ENCODE measurements at places on chromosomes 3 and 15.

- no peak for DNase-seq
Observed at GRCh38 chr15:50055332-50055731, 63.7 kb downstream of the ATP8B4 start.

- DNase-seq, result no peak
Observed at GRCh38 chr3:145032791-145033190, 1061.2 kb downstream of the DIPK2A start.

DNA sequence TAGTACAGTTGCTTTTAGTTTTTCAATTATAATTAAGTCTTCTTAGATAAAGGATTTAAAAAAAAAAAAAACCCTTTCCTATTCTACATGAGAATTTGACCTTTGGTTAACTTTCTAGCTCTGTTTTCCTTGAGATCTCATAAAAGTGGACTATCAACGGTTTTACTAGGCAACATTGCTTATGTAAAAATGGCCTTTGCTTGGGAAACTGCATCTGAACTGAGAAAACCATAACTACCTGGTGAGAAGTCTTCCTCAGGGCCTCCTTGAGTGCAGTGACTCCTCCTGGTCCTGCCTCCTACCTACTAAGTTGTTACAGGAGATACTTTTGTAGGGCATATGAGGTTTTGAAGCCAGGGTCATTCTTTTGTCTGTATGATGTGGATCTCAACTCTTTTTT, 42.1 kb upstream of the ACVR2B start:
- no peak for DNase-seq

- no peak for DNase-seq
Observed at GRCh38 chr15:92613841-92614240, 41.7 kb downstream of the FAM174B start.

DNA sequence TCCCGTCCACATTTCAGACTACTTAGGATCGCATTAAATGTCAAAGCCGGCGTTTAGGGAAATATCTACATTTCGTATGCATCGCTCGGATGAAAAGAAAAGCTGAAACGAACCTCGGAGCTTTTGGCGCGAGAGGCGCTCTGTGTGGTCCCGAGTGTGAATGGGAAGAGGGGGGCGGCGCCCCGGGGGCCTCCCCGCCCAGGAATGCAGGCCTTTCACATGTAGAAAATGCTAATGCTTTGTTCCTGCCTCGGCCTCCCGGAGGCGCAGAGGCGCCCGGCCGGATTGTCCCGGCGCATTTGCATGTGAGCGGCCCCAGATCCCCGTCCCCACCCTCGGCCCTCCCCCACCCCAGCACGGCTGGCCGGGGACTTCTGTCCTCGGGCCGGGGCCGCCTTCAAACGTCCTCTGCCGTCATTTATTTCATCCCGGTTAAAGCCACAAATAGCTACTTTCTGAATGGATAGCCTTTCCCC, 37.0 kb upstream of the TRIM71 start:
- no peak for DNase-seq

GRCh38 chr3:120741837-120742197, 499 bp downstream of the RABL3 start:
- DNase-seq, result no peak

DNA sequence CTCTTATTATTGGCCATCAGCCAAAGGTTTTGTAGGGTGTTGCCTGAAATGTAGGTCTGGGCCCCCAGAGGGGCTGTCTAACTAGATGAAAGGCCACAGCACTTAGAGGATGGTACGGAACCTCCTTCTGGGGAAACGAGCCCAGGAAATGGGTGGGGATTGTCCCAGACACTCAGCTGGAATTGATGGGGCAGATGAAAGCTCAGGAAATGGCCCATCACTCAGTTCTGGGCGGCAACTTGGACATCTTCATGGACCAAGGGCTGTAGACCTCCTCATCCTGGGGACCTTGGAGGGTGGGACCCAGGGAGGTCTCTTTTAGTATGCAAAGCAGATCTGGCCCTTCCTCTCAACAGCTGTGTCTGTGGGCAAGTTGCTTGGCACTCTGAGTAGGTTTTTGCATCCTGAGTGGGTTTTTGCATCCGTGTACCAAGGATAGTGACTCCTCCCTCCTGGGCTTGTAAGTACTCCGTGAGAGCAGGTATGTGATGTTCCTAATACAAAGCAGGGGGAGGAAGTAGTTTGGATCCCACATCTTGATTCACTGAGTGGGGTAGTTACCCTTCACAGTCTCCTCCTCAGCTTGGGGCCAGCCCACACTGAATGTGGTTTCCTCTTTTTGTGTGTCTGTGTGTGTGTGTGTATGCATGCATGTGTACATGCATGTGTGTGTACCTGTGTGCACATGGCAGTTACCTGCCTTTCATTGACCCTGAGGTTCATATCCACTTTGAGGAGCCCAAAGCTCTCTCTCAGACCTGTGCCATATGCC, 292.0 kb downstream of the RPLP1 start:
- no peak for DNase-seq

DNA sequence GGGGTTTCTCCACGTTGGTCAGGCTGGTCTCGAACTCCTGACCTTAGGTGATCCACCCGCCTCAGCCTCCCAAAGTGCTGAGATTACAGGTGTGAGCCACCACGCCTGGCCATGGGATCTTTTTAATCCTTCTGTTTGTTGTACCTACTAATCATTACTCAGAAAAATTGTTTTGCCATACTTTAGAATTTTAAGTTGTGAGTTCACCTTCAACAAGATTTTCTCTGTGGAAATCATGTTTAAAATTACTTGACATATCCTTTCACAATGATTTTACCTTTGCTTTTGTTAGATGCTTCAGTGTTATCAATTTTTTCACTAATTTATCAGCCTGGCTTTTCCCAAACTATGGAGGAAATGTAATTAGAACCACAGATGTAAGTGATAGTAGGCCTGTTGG, 11.6 kb upstream of the MECOM start:
- no peak for DNase-seq

DNA sequence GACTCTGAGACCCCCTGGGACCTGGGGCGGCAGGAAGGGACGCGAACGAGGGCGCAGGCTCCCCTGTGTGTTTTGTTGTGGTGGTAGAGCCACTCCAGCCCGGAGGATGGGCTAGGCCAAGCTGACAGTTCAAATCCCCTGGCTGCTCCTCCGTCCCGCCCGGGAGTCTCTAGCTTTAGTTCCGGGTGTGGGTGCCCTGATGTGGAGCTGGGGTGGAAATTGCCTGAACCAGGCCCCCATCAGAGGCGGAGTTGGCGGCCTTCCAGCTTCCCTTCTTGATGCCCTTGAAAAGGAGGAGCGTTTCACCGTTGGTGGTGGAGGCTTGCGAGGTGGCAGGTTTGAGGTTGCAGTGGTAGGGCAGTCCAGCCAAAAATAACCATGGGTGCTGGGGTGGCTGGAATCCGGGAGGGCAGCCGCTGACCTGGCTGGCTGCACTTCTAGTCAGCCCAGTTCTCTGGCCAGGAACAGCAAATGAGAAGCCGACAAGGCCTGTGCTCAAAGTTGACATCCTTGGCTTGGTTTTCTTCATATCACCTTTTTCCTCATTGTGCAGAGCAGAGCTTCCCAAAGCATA, 817 bp downstream of the CLK3 start:
- no peak for DNase-seq

DNA sequence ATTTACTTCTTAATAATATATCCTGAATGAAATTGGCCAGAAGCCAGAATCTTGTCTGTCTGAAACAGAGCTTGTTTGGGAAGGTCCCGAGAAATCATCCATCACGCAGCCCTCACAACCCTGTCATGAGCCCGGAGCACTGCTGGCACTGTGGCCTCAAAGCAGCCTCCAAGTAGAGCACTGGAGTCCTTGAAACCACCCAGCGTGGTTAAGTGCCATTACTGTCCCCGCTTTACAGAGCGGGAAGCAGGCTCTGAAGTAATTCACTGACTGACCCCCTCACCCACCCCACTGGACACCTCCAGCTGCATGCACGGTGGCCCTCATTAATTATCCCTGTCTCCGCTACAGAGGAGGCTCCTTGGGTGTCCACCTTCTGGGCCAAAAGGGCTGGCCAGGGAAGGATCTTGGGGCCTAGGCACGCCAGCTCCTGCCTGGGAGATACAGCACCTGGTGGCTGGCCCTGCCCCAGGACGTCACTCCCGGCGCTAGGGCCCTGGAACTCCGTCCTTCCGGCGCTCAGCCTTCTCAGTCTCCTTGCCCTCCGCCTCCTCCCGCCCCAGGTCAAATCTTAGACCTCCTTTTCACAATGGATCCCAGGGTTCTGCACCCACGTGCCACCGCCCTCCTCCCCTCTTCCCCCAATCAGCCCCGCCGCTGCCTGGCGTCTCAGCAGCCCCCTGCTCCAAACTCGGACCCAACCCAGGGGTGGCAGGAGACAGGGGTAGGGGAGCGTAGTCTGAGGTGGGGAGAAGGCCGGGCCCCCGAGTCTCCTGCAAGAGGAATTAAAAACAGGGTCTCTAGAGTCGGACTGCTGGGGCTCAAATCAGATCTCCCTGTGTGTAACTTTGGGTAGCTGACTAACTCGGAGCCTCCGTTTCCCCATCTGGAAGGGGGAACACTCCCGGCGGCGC, 1.1 kb downstream of the TKT start:
- peak; percentile 8 for DNase-seq

- DNase-seq, result no peak
Observed at GRCh38 chr15:51319539-51319938, 18.9 kb downstream of the CYP19A1 start.

- DNase-seq, result no peak
Observed at GRCh38 chr3:23804441-23805209, 1.1 kb upstream of the UBE2E1 start.

GRCh38 chr3:62884096-62884870, 9.1 kb upstream of the CADPS start:
- DNase-seq, result no peak

DNA sequence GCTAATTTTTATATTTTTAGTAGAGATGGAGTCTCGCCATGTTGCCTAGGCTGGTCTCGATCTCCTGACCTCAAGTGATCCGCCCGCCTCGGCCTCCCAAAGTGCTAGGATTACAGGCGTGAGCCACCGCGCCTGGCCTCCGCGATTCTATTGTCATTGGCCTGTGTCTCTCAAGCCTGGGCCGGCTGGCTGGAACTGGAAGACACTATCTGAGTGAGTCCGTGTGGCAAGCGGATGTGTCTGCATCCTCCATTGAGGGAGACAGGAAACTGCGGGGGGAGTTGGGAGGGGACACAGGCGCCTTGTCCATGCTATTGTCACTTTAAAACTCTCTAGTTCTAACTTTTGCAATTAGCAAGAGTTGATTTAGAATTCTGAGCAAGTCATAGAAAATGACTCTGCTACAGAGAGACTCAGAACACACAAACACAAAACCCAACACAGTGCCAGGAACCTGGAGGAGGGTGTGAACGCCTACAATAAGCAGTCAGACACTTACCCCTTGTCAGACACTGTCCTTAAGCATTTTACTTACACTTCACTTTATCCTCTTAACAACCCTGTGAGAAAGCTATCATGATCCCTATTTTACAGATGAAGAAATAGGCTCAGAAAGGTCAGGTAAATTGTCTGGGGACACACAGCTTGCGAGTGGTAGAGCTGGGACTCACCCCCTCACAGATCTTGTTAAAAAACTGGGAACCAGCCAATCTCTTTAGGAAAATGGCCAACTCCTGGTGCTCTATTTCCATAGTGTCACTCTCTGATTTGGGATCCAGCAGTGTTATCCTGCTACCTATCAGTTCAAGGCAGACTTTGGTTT, 38.7 kb downstream of the ANP32A start:
- no peak for DNase-seq

DNA sequence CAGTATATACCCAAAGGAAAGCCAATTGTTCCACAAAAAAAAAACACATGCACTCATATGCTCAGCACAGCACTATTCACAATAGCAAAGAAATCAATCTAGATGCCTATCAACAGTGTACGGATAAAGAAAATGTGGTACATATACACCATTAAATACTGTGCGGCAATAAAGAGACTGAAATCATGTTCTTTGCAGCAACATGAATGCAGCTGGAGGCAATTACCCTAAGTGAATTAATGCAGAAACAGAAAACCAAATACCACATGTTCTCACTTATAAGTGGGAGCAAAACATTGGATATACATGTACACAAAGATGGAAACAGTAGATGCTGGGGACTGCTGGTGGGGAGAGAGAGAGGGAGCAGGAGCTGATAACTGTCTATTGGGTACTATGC, 124.2 kb upstream of the AADACL2 start:
- no peak for DNase-seq
